ENCODE measurements at places on chromosomes 3 and 15. TPM values are rescaled to one million over a fixed set of nuclear protein-coding genes. Genes with fewer than 3 reads are reported as not detected.

- H3K4me3 ChIP-seq, result no peak overlapping the region
- H3K36me3 ChIP-seq, result peaks cover 16% of the 10 kb centered on the region
- no peak overlapping the region for H3K27ac ChIP-seq
- H3K27me3 ChIP-seq, result no peaks in the 10 kb centered on the region
Measured at GRCh38 chr3:38253704-38254103, 11.9 kb upstream of the SLC22A13 start.

DNA sequence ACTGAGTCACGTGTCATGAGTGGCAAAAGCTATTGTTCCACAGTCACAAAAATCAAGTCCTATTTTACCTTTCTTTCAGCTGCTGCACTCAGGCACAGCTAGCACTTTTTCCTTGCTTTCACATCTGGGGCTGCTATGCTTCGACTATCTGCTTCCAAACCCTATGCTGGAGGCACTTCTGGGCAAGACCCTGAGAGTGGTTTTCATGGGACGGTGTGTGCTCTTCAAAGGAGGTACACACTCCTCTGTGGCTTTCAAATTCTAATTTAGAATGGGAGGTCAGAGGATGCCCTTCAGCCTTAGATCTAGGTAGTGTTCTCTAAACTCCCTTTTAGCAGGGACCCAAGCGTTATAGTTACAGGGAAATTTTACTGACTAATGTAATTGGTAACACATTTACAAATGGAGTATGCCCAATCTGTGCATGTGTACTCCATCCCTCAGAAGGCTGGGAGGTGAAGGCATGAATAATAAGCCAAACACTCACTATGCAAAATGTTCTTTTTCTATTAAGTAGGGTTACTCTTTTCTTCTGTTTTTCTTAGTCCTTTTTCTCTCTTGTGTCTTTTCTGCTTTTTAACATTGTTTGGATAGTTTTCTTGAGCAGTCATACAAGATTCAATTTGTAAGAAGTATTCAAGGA lies 188.3 kb downstream of the LSAMP start:
- H3K4me1 ChIP-seq, result no peaks in the 10 kb centered on the region
- DNase-seq, result no peak
- H3K27me3 ChIP-seq, result no peaks in the 10 kb centered on the region

DNA sequence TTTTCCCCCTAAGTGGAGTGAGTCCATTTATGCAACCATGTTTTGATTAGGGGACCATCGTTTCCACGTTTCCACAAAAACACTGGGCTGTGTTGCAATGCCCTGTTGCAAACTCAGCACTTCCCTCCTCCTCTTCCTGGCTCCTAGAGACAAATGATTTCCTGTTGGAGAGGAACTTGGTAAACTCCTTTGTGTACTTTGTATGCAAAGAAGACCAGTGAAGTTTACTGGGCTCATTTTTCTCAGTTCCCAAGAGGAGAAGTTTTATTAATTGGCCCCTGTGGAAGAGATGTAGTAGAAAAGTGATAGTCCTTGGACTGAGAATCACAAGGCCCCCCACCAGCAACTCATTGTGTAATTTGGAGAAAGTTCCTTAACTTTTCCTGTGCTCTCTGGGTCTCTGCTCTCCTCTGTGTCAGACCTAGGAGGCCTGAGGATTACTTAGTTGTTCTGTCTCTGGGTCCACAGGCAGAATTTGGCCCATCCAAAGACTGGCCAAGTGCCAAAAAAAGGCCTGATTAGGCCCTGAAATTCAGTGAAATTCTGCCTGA lies 95.0 kb downstream of the ATG7 start:
- peaks cover 6% of the 10 kb centered on the region for H3K36me3 ChIP-seq
- no peaks in the 10 kb centered on the region for H3K27me3 ChIP-seq
- peaks cover 19% of the 10 kb centered on the region for H3K4me1 ChIP-seq
- DNase-seq, result no peak

DNA sequence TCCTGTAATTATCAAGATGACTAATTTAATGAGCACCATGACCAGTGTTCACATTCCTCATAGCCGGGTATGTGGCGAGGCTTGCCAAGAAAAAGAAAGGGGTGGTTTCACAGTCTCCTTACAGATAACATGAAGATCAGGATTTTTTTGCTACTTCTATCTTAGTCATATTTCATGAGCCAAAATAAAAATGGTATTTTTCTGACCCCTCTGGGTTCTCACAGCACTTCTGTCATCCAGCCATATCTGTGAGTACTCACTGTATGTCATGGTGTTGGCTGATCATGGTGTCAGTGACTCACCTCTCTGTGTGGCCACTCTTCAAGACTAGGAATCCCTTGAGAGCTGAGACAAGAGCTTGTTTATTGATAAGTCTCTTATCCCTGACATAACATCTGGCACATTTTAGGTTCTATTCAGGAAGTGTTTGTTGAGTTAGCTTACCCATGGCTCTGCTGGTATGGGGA lies 130.5 kb upstream of the LMCD1 start:
- H3K27me3 ChIP-seq, result no peaks in the 10 kb centered on the region
- no peak for DNase-seq
- no peak overlapping the region for H3K4me3 ChIP-seq
- no peak overlapping the region for H3K27ac ChIP-seq
- H3K4me1 ChIP-seq, result no peaks in the 10 kb centered on the region

The ISLR2 gene
- 0.76 TPM for total RNA-seq

The SCAANT1 gene
- total RNA-seq, result not detected
